ENCODE measurements at places on chromosomes 6 and 20. TPM values are rescaled to one million over a fixed set of nuclear protein-coding genes. Genes with fewer than 3 reads are reported as not detected.
A peak's percentile ranks its signal among the peaks of the same experiment; 100 is the strongest.

Gene PXDC1
- polyA plus RNA-seq: 19.7 TPM

GRCh38 chr6:135281227-135281626 lies 100.1 kb downstream of the MYB start:
- DNase-seq: no peak

DNA sequence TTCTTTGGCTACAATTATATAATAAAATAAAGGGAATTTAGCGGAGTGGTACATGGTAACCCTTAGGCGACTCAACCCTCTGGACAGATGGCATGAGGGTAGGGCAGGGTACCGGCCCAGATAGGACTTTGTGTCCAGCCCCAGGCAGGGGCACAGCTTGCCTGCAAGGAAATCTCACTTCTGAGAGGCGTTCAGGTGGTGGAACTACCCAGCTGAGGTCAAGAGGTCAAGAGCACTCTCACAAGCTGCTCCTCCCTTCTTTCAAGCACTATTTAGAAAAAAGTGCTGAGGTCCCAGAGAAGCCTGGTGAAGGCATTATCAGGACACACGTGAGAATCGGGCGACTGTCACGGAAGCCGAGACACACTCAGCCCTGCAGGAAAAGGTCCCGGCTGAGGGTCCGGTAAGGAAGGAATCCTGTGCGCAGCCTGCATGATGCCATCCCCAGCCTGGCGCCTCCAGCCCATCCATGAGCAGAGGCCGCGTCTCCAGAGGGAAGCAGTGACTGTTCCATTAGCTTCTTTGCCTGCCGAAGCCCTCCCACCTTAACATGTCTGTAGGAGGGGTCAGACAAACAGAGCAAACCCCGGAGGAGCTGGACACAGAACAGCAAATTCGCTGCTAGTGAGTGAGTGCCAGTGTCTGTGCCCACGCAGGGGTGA lies 54.8 kb downstream of the WDR27 start:
- no peak for DNase-seq

- no peak for DNase-seq
These were observed 12.9 kb downstream of the CDYL start for GRCh38 chr6:4788953-4789584.

GRCh38 chr6:132079286-132079685 lies 128.1 kb upstream of the CCN2 start:
- DNase-seq: no peak

DNA sequence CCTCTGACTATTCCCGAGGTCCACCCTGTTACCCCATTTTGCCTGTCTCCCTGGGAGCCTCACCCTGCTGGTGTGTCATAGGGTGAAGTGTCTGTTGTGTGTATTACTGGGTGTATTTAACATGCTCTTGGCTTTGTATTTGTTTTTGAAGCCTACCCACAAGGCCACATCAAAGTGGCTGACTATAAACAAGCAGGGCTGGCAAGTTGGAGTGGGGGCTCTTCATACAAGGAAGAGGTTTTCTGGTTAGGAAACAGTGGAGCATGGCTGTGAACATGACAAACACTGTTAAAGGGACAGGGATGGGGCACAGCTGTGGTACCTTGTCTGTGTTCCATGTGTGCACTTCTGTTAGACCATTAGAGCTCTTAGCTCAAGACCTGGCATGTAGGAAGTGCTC lies 26.3 kb downstream of the HECA start:
- no peak for DNase-seq

GRCh38 chr6:27736686-27737085 lies 175.5 kb downstream of the OR2B2 start:
- DNase-seq: no peak

Gene LPIN3
- polyA plus RNA-seq: 31.5 TPM

Gene TFAP2B
- polyA plus RNA-seq: not detected

- no peak for DNase-seq
These were observed 86.4 kb downstream of the ADGRG6 start for GRCh38 chr6:142387997-142388815.

- peak; percentile 63 for DNase-seq
These were observed 144.6 kb downstream of the SOBP start for GRCh38 chr6:107634324-107635056.

GRCh38 chr6:23228439-23229024 lies 659.2 kb downstream of the HDGFL1 start:
- no peak for DNase-seq

DNA sequence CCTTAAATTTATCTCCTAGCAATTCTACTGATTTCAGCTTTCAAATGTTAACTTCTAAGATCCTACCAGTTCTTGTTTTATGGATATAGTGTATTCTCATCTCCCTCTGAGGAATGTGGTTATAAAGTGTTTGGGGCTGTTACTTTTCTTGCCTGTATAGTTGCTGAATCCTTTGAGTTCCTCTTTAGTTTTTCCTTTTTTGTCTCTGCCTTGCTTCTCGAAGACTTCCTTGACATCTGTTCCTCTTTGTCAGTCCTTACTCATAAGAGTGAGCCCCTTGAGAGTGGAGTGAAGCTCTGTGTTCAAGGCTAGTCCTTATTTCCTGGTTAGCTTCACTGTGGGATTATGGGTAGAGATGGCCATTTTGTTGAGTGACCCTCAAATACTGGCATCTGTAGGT lies 84.6 kb downstream of the ELOVL4 start:
- DNase-seq: no peak

GRCh38 chr6:32885698-32886286 lies 31.8 kb downstream of the PSMB9 start:
- DNase-seq: no peak

DNA sequence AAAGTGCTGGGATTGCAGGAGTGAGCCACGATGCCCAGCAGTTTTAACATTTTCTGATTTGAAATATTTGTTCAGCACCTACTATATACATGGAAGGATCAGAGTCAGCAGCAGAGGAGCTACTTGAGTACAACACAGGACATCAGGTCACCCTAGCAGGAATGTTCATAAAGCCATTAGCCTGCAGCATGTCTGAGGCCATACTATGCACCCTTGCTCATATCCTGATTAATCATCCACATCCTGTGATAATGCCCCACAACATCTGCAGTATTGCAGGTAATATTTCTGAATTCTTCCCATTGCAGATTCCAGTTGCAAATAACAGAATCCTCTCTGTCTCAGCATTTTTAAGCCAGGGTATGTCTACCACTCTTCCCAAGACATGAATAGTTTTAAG lies 171.0 kb upstream of the PRND start:
- no peak for DNase-seq

Gene ELOVL4
- 0.30 TPM for polyA plus RNA-seq

Measured in pancreas (tissue), 10 donors.